Hematopoietic multipotent progenitor cell treated with erythropoietin and hydrocortisone succinate and interleukin-3 and kit ligand, for 6 days (in vitro differentiated cells): ENCODE measurements at places on chromosomes 13 and 19.

DNA sequence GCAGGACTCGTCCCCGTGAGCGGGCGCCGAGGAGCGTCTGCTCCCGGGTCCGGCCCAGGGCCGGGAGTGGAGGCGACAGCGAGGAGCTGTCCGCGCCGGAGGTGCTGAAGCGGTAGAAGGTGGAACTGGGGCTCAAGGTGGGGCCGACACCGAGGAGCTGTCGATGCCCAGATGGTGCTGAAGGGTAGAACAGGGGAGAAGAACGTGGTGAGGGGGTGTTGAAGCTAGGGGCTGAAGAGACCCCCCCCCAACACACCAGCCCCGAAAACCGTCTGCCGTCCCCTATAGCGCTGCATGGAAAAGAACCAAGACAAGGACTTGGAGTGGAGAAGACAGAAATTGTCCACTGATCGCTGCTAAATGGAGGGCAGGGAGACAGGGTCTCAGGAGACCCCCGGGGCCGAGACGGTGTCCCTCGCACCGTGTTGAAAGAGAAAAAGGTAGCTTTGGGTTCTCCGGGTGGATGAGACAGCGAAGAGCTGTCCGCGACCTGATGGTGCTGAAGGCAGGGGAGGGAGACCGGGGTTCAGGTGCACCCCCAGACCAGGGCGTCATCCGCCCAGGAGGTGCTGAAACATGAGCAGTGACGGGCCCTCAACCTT is 7.1 kb upstream of the PDE4C start:
- peak; percentile 84 for DNase-seq

DNA sequence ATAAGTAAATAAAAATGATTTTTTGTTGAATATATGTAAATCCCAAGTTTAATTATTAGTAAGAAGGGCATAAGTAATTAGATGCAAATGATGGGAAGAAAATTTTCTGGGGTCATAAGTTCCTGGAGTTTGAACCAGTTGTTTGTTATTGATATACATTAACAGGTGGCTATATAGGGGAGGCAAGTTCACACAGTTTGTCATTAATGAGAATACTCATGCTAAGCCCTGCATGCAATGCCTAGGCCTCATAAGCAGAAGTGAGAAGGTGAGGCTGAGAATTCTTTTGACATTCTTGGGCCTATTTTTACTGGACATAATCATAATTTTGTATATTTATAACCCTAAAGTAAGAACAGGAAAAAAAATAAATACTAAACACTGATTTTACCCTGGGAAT is 1210.7 kb upstream of the PCDH9 start:
- DNase-seq, result no peak

DNA sequence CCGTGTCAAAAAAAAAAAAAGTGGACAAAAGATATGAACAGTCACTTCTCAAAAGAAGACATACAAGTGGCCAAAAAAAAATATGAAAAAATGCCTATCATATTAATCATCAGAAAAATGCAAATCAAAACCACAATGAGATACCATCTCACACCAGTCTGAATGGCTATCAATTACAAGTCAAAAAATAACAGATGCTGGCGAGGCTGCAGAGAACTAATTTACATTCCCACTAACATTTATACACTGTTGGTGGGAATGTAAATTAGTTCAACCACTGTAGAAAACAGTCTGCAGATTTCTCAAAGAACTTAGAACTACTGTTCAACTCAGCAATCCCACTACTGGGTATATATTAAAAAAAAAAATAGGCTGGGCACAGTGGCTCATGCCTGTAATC is 26.5 kb upstream of the FOXO1 start:
- DNase-seq, result no peak

DNA sequence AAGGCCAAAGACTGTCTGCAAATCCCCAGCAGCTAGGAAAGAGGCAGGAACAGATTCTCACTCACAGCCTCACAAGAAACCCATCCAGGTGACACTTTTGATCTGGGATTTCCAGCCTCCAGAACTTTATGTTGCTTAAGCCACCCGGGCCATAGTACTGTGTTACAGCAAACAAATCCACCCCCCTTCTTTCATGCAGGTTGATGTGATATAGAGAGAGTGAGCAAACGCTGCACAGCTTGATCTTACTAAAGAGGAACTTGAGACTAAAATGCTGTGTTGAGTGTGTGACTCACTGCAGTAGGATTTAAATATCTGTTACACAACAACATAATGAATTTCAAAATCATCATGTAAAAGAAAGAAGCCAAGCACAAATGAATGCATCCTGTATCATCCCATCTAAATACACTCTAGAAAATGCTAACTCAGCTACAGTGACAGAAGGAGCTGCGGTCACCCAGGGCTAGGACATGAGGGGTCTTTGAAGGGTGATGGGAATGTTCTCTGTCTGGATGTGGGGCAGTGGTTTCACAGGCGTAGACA is 32.2 kb downstream of the RCBTB2 start:
- DNase-seq, result peak; percentile 76

DNA sequence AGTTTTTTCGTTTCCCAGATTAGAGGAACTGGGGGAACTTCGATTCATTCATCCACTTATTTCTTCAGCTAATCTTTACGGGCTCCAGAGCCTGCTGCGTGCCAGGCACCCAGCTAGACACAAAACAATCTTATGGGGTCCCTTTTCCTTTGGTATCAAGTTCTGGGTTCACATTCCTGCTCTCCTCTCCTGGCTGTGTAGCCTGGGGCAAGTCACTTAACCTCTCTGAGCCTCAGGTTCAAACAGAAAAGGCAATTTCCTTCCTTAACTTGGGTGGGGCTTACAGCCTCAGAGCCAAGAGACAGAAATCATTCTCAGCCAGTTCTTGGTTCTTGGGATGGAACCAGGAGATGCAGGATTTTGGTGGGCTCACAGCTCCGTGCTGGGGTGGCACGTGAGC is 5.9 kb downstream of the SHD start:
- DNase-seq, result no peak

GRCh38 chr13:76884186-76884906 is 1.9 kb downstream of the KCTD12 start:
- no peak for DNase-seq

- DNase-seq, result no peak
Observed at GRCh38 chr19:47509973-47510372, 4.9 kb downstream of the NAPA start.

- DNase-seq, result no peak
Observed at GRCh38 chr19:29510701-29511265, 15.0 kb upstream of the VSTM2B start.

DNA sequence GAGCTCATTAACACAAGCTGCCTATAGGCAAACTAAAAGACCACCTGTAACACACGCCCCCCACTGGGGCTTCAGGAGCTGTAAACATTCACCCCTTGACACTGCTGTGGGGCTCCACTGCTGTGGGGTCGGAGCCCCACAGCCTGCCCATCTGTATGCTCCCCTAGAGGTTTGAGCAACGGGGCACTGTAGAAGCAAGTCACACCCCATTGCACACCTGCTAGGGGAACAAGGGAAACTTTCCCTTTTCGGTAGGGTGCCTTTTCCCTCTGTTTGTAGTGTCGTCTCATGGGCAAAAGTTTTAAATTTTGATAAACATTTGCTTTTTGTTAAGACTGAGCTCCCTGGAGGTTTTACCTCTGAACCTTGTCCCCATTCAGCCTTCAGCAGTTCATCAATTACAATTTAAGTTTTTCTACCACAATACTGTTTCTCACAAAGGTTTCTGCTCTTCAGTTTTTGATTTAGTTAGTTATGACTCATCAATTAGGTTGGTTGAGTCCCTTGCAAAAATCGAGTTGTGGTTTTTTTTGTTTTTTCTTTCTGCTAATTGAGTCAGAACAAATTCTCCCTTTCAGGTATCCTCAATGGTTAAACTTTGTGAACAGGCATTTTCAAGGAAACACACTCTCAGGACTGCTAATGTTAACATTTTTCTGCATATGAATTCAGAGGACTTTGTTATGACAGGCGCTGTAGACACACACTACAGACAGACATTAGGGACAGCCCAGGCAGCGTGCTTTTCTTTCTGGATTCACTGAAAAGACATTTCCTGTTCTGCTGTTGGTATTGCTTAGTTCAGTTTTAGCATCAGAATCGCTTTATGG is 35.1 kb downstream of the ZNF433 start:
- no peak for DNase-seq

- no peak for DNase-seq
Observed at GRCh38 chr13:77215543-77215942, 111.4 kb downstream of the MYCBP2 start.

- DNase-seq, result peak; percentile 66
Observed at GRCh38 chr13:80036845-80037504, 304.0 kb downstream of the SPRY2 start.

DNA sequence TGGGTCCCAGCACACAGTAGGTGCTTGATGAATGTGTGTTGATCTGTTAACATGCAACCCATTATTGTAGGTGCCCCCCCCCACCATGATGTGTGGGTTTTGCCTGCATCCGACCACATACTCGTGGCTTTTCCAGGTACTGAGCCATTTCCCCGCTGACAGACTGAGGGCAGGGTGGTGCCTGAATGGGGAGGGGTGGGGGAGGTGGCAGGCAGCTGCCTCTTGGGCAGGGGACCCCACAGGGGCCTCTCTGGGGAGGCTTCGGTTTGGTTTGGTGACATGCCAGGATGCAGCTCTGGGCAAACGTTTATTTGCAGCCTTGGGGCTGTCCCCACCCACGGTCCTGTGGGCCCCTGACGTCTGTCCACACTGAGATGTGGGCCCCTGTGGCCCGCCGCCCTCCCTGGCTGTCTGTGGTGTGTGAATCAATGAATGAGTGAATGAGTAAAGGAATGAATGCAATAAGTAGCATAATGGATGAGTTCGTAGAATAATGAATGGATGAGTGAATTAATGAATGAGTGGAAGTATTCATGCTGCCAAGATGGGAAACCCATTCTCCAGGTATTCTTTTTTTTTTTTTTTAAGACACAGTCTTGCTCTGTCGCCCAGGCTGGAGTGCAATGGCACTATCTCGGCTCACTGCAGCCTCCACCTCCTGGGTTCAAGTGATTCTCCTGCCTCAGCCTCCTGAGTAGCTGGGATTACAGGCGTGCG is 9.0 kb upstream of the JUND start:
- peak; percentile 93 for DNase-seq

GRCh38 chr13:59721926-59722910 is 441.5 kb downstream of the DIAPH3 start:
- DNase-seq, result peak; percentile 13

- no peak for DNase-seq
Observed at GRCh38 chr19:1177322-1178114, 3.5 kb upstream of the SBNO2 start.

- no peak for DNase-seq
Observed at GRCh38 chr19:1521636-1522035, 2.2 kb upstream of the PLK5 start.

DNA sequence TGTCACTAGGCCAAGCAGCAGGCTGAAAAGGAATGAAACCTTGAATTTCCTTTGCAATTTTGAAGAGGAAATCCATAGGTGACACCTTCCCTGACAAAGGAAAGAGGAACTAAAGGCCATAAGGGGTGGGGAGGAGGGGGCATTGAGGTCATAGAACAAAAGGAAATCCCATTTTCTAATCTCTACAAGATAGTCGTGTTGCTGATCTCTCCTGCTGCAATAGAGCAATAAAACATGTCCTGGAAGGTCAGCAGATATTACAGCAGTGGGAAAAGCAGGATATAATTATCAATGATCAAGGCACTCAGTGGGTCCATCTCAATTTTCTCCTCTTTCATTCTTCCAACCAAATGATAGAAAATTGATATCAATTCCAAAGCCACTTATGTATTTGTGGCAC is 20.3 kb upstream of the RAP2A start:
- no peak for DNase-seq

- no peak for DNase-seq
Observed at GRCh38 chr19:38434549-38435051, 1.1 kb downstream of the RYR1 start.

- peak; percentile 89 for DNase-seq
Observed at GRCh38 chr19:2032296-2032941, 16.9 kb upstream of the BTBD2 start.

- DNase-seq, result peak; percentile 75
Observed at GRCh38 chr19:46954993-46955812, 64.4 kb upstream of the NPAS1 start.

- DNase-seq, result no peak
Observed at GRCh38 chr19:41335467-41335866, 18.3 kb downstream of the TGFB1 start.

DNA sequence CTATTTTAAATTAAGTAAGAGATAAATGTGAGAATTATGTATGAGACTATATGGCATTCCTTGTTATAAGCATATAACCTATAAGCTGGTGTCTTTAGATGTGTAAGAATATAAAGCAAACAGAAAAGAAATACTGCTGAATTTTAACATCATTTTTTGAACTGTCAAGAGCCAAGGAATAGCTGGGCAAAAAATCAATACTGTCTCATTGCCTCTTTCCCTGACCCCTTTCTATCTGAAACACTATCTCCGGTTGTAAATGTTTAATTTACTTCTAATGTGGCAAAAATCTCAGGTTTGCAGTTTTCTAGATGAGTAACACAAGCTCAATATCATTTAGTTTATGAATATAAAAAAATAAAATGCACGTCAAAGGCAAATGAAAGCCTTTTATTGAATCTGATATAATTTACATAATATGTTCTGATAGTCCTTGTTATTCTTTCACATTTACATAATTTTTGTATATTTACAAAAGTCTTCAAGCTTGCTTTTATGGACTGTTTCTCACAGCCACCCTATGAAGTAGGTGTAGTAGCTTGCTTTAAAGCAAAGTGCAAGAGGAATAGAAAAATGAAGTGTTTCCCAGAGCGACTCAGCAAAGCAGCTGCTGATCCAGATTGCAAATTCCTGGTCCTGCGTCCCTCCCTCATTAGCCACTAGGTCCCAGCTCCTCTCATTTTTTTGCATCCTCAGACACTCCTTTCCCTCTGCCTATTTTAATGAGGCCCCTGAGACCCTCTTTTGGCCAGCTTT is 188.2 kb upstream of the RFC3 start:
- DNase-seq, result no peak

DNA sequence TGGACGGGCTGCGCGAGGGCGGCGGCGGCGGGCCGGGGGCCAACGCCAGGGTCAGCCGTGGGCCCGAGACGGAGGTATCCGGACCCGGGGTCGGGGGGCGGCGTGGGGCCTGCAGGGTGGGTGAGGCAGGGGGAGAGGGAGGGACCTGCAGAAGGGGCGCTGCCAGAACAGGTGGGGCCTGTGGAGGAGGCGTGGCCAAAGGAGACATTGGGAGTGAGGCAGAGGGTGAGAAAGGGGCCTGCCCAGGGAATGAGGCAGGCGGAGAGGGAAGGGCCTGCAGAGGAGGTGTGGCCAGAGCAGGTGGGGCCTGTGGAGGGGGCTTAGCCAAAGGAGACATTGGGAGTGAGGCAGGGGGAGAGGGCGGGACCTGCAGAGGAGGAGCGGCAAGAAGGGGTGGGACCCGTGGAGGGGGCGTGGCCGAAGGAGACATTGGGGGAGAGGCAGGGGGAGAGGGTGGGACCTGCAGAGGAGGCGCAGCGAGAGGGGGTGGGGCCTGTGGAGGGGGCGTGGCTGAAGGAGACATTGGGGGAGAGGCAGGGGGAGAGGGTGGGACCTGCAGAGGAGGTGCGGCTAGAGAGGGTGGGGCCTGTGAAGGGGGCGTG is 4.2 kb downstream of the PRR36 start:
- peak; percentile 84 for DNase-seq

- DNase-seq, result no peak
Observed at GRCh38 chr13:91242652-91243051, 104.8 kb upstream of the MIR17HG start.
